ENCODE measurements at places on chromosomes 13 and 19. TPM values are rescaled to one million over a fixed set of nuclear protein-coding genes. Genes with fewer than 3 reads are reported as not detected.

GARIN5A gene
- total RNA-seq, result 9.1 TPM

GRCh38 chr13:56923626-56924140, 217.0 kb upstream of the PRR20A start:
- no peaks in the 10 kb centered on the region for H3K4me1 ChIP-seq
- no peaks in the 10 kb centered on the region for H3K27me3 ChIP-seq
- H3K27ac ChIP-seq, result no peak overlapping the region

ZNF571 gene
- 6.4 TPM for total RNA-seq

GRCh38 chr19:50658441-50659317, 9.4 kb downstream of the C19orf81 start:
- H3K4me3 ChIP-seq, result peak overlapping the region; percentile 88
- peaks cover 8% of the 10 kb centered on the region for H3K4me1 ChIP-seq
- H3K27me3 ChIP-seq, result no peaks in the 10 kb centered on the region
- DNase-seq, result peak; percentile 65
- no peaks in the 10 kb centered on the region for H3K36me3 ChIP-seq
- H3K27ac ChIP-seq, result peak overlapping the region; percentile 87

LGALS7 gene
- not detected for total RNA-seq

- no peak overlapping the region for H3K4me3 ChIP-seq
- H3K4me1 ChIP-seq, result no peaks in the 10 kb centered on the region
- no peak overlapping the region for H3K27ac ChIP-seq
- DNase-seq, result no peak
- H3K36me3 ChIP-seq, result no peaks in the 10 kb centered on the region
These were observed 124.5 kb downstream of the KCTD15 start for GRCh38 chr19:33921165-33921564.

- no peak for DNase-seq
- H3K36me3 ChIP-seq, result no peaks in the 10 kb centered on the region
- no peak overlapping the region for H3K4me3 ChIP-seq
These were observed 16.8 kb downstream of the MBD3L2B start for GRCh38 chr19:7004313-7004931.

GRCh38 chr13:100266026-100266425, 177.1 kb downstream of the PCCA start:
- no peaks in the 10 kb centered on the region for H3K27me3 ChIP-seq
- H3K36me3 ChIP-seq, result peaks cover 4% of the 10 kb centered on the region
- H3K4me1 ChIP-seq, result no peaks in the 10 kb centered on the region
- no peak for DNase-seq
- H3K27ac ChIP-seq, result no peak overlapping the region
- H3K4me3 ChIP-seq, result no peak overlapping the region

- H3K27me3 ChIP-seq, result no peaks in the 10 kb centered on the region
- H3K27ac ChIP-seq, result no peak overlapping the region
- DNase-seq, result no peak
These were observed 65.5 kb downstream of the STK24 start for GRCh38 chr13:98511435-98511834.

DNA sequence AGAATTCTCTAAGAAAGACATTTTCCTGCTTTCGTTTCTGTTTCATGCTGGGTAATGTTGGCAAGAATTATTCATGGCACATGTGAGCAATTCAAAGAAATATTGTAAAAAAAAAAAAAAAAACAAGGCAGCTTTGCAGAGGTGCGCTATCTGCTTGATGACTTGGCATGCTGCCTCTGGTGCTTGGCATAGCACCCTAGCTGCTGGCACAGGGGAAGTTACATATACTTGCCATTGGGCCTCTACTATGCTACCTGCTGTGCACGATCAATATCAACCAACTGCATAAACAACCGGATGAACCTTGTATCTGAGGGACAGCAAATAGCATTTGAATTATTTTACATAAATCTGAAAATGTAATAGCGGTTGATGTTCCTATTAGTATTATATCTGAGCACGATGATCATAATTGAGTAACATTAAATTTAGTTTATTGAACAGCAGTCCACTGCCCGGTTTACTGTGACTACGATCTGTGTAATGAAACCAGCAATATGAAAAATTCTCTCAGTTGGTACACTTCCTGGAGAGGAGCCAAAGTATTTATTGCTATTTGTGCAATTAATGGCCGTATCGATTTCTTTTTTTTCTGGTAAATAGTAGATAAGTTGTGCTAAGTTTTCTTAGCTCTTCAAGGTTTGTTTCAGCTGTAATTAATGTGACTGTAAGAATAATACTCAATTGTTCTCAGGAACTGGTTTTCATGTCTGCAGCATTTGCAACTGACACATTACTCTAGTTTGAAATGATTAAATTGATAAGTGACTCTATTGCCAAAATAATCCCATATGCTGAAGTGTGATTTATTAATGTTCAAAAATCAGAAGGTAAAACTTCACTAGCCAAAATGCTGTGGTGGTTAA, 717.3 kb downstream of the DACH1 start:
- no peaks in the 10 kb centered on the region for H3K36me3 ChIP-seq
- H3K4me3 ChIP-seq, result no peak overlapping the region
- DNase-seq, result no peak
- H3K27me3 ChIP-seq, result no peaks in the 10 kb centered on the region

KLF12 gene
- 12.1 TPM for total RNA-seq

DNA sequence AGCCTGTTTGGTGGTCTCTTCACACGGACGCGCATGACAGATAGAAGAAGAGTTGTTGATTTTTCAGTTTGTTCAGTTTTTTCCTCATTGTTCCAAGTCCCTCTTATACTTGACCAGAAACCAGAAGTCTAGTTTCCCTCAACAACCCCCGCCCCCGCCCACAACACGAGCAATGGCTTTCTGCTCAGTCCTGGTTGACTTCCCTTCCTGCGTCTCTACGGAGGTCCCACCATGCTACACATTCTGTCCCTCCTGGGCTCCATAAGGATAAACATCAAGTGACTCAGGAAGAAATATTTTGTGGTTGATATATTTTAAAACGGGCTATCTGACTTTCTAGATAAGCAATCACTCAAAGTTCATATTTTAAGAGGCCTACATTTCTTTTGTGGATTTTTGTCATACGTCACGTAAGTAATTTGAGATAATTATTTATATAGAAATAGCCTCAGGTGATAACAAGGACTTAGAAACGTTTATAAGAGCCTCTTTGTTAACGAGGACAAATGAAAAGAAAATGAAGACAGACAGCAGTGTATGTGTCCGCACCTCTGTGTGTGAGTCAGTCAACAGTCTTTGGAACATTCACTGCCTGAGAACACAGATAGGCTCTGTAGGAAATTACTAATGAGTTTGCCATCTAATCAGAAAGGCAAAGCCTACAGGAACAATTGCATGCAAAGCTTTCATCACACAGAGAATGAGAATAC, 214.4 kb downstream of the RAP2A start:
- no peak for DNase-seq
- H3K4me3 ChIP-seq, result no peak overlapping the region
- no peaks in the 10 kb centered on the region for H3K36me3 ChIP-seq
- no peak overlapping the region for H3K27ac ChIP-seq
- peaks cover 4% of the 10 kb centered on the region for H3K4me1 ChIP-seq

ZNF30 gene
- 4.7 TPM for total RNA-seq

DNA sequence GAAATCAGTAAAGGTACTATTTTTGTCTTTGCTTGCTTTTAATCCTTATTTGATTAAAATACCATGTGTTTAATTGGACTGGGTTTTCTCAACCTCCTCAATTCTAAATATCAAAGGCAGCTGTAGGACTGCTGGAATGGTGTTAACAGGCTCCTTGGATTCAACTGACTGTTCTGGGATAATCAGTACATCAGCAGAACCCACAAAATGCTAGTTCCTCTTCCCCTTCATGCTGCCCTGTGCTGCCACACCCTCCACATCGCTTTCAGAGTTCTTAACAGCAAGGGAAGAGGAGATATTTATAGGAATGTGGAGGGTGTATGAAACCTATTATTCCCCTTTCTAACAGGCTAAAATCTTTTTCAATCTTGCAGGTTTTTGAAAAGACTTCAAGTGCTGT, 82.4 kb downstream of the KCTD12 start:
- no peaks in the 10 kb centered on the region for H3K4me1 ChIP-seq
- peaks cover 1% of the 10 kb centered on the region for H3K27me3 ChIP-seq
- no peak for DNase-seq
- H3K4me3 ChIP-seq, result no peak overlapping the region

DNA sequence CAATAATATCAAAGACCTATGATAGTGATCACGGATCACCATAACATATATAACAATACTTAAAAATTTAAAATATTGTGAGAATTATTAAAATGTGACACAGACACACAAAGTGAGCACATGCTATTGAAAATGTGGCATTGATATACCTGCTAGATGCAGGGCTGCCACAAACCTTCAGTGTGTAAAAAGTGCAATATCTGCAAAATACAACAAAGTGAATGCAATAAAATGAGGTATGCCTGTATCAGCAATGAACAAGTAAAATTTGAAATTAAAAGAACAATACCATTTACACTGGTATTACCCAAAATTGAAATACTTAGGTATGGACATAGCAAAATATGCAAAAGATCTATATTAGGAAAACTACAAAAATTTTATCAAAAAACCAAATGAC, 1217.8 kb upstream of the PCDH20 start:
- no peak for DNase-seq
- H3K27me3 ChIP-seq, result no peaks in the 10 kb centered on the region
- no peaks in the 10 kb centered on the region for H3K36me3 ChIP-seq

CPB2 gene
- total RNA-seq, result not detected

CD209 gene
- not detected for total RNA-seq

CCDC122 gene
- 3.7 TPM for total RNA-seq

LILRA5 gene
- total RNA-seq, result not detected

CRLF1 gene
- 9.5 TPM for total RNA-seq

LILRA2 gene
- total RNA-seq, result not detected

GRCh38 chr13:48976576-48977285, 1.0 kb downstream of the FNDC3A start:
- peak overlapping the region; percentile 51 for H3K4me3 ChIP-seq
- H3K27ac ChIP-seq, result peak overlapping the region; percentile 49
- no peaks in the 10 kb centered on the region for H3K27me3 ChIP-seq
- DNase-seq, result no peak
- peaks cover 5% of the 10 kb centered on the region for H3K4me1 ChIP-seq

DNA sequence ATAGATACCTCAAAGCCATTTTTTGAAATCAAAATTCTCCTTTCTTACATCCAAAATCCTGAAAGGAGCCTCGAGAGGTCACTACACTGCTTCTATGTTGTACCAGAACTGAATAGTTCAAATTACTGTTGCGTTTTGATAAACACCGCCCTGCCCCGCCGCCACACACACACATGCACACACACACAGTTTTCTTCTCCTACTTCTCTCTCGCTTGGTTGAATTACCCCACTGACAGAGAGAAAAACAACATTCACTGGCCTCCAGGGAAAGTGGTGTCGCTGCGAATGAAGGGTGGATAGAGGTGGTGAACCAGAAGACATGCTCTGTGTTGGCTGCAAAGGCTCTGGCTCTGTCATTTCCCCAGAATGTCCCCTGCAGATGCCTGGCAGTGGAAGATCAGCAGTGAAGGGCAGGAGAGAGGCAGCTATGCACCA, 183.4 kb upstream of the RFC3 start:
- H3K4me1 ChIP-seq, result peaks cover 7% of the 10 kb centered on the region
- DNase-seq, result no peak
- no peak overlapping the region for H3K27ac ChIP-seq
- H3K36me3 ChIP-seq, result no peaks in the 10 kb centered on the region
- no peaks in the 10 kb centered on the region for H3K27me3 ChIP-seq

- no peak overlapping the region for H3K27ac ChIP-seq
- no peaks in the 10 kb centered on the region for H3K27me3 ChIP-seq
- H3K4me1 ChIP-seq, result no peaks in the 10 kb centered on the region
- H3K4me3 ChIP-seq, result peak overlapping the region; percentile 71
These were observed 752 bp downstream of the ZMYM5 start for GRCh38 chr13:19862481-19863313.

SYDE1 gene
- total RNA-seq, result 16.8 TPM

MFSD12 gene
- total RNA-seq, result 59.6 TPM

- no peaks in the 10 kb centered on the region for H3K36me3 ChIP-seq
- H3K27ac ChIP-seq, result no peak overlapping the region
- H3K4me3 ChIP-seq, result peak overlapping the region; percentile 74
- peaks cover 83% of the 10 kb centered on the region for H3K27me3 ChIP-seq
- peaks cover 27% of the 10 kb centered on the region for H3K4me1 ChIP-seq
These were observed 111.9 kb downstream of the KCNRG start for GRCh38 chr13:50126993-50127725.

ATP4B gene
- total RNA-seq, result not detected

THSD1 gene
- total RNA-seq, result 0.35 TPM

NLRP13 gene
- total RNA-seq, result not detected

DNA sequence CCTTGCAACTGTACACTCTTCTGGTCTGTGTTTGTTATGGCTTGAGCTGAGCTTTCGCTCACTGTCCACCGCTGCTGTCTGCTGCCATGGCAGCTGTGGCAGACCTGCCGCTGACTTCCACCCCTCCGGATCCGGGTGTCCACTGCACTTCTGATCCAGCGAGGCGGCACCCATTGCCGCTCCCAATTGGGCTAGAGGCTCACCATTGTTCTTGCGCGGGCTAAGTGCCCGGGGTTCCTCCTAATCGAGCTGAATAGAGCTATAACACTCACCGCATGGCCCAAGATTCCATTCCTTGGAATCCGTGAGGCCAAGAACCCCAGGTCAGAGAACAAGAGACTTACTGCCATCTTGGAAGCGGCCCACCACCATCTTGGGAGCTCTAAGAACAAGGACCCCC, 2.2 kb upstream of the PSMC4 start:
- H3K27ac ChIP-seq, result no peak overlapping the region
- H3K27me3 ChIP-seq, result no peaks in the 10 kb centered on the region
- no peak overlapping the region for H3K4me3 ChIP-seq
- no peak for DNase-seq

ETV2 gene
- total RNA-seq, result 0.88 TPM

DNA sequence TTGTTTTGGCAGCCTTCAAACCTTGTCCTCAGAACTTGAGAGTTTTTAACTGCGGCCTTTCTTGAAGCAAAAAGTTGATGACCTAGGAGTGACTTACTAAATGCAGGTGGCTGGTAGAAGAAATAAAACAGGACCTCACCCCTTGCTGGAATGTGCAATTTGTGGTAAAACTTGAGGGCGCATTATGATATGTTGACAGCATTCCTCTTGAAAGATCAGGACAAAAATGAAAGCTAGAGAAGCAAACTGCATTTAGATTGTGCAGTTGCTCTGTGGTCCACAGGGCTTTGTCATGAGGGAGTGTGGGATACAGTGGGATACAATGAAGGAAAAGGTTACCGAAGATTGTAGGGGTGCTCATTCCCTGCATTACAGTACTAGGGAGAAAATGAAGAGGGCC, 504.2 kb downstream of the GPC6 start:
- no peak overlapping the region for H3K4me3 ChIP-seq
- H3K36me3 ChIP-seq, result no peaks in the 10 kb centered on the region
- no peak for DNase-seq
- H3K27ac ChIP-seq, result no peak overlapping the region
- H3K4me1 ChIP-seq, result no peaks in the 10 kb centered on the region
- no peaks in the 10 kb centered on the region for H3K27me3 ChIP-seq

DNA sequence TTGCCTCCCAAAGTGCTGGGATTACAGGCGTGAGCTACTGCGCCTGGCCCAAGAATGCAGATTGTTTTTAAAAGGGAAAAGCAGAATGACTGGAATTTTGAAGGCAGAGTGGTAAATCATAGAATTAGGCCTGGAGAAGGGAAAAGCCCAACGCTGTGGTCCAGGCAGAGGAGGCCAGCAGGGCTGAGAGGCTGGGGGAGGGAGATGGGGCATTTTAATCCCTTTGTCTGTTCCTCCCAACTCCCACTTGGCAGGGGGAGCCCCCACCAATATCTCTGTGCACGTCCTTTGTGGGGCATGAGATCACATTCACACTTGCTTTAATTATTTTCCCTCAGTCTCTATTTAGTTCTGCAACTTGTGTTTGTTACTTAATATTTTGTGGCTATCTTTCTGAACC, 54.4 kb upstream of the RANBP3 start:
- no peaks in the 10 kb centered on the region for H3K36me3 ChIP-seq
- H3K4me3 ChIP-seq, result no peak overlapping the region
- no peaks in the 10 kb centered on the region for H3K27me3 ChIP-seq
- no peaks in the 10 kb centered on the region for H3K4me1 ChIP-seq
- H3K27ac ChIP-seq, result no peak overlapping the region

NCAN gene
- 2.7 TPM for total RNA-seq

All from H1 (cell line).